Airway epithelial cell (primary cell): ENCODE measurements at places on chromosomes 7 and 10. TPM values are rescaled to one million over a fixed set of nuclear protein-coding genes. Genes with fewer than 3 reads are reported as not detected.

Gene SPDYE1
- total RNA-seq, result not detected in 2 replicates

Gene SMKR1
- total RNA-seq, result not detected in 2 replicates

Gene ZPBP
- not detected in 2 replicates for total RNA-seq

Gene CALHM3
- total RNA-seq, result not detected in 2 replicates

Gene NPC1L1
- not detected in 2 replicates for total RNA-seq

Gene GSTO2
- 37.8 and 40.3 TPM in 2 replicates for total RNA-seq

Gene SPDYE6
- total RNA-seq, result not detected in 2 replicates

Gene AKR1C4
- total RNA-seq, result not detected in 2 replicates
